ENCODE measurements at places on chromosomes 4 and X.

DNA sequence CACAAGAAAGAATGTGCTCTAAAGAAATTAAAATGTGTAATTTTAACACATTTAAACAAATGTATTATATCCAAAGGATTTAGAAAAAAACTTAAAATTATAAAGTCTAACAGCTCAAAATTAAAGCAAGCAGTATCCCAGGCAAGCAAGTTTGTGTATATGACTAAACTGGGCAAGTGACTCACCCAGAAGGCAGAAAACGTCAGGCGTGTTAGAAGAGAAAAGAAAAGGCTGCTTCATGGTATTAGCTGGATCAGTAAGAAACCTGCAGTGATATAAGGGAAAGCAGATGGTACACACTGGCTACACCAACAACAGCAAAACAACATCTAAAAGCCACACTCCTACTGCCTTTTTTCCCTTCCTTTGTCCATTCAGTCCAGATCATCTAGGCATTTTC, 250.6 kb upstream of the NDST3 start:
- peak; percentile 14 for DNase-seq

GRCh38 chrX:26558719-26559386, 342.9 kb downstream of the MAGEB5 start:
- DNase-seq = no peak

- no peak for DNase-seq
Observed at GRCh38 chr4:20676501-20677197, 23.6 kb upstream of the PACRGL start.

- no peak for DNase-seq
Observed at GRCh38 chr4:185261946-185262345, 52.5 kb downstream of the SNX25 start.

- no peak for DNase-seq
Observed at GRCh38 chr4:20428436-20429160, 176.9 kb downstream of the SLIT2 start.

DNA sequence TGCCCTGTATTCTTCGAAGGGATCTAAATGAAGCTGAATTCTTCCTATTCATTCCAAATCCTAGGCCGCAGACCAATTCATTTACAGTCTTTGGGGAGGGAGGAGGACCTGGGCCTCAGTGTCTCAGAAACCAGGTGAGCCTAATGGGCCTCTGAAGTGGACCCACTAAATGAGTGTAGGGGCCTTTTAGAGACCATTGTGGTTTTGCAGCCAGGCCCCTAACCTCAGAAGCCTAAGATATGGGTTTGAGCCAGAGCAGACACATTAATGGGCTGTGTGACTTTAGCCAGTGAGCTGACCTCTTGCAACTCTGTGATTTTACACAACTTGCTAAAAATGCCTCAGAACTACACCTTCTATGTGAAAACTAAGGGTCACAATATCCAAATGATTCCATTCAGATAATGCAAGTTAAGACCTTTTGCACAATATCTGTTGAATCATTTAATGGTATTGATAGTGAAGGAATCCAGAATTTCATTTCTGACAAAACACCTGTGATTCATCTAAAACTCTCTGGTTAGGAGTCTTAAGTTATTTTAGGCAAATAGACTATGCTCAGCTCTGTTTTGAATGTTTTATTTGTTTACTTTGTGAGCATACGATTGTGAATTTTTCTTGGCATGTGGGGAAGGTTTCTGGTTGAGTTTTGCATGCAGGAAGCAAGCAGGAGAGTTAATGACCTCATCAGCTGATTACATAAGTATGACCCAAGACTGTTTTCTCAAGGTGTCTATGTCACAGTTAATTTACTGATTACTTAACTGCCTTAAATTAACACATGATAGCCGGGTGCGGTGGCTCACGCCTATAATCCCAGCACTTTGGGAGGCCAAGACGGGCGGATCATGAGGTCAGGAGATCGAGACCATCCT, 75.0 kb downstream of the EVC start:
- no peak for DNase-seq

DNA sequence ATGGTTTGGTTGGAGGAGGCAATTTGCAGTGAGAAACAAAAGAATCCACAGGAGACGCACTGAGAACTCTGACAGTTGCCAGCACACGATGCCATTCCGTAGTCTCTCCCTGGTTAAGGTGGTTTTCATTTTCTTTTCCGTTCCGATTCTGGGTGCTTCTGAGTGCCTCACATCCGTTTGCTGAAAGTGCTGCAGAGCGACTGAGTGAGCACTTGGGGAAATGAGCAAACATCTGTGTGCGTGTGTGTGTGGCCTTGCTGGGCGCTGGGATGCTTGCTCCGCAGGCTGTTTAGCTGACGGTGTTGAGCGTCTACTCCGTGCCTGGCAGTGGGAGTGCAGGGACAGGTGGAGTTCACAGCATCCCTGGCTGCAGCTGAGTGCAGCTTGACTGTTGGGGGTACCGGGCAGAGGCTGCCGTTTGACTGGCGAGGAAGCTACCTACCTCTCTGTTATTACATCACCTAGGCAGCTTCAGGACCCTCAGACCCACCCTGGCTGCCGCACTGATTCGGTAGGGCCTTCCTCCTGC, 49.3 kb downstream of the SORCS2 start:
- DNase-seq = no peak

DNA sequence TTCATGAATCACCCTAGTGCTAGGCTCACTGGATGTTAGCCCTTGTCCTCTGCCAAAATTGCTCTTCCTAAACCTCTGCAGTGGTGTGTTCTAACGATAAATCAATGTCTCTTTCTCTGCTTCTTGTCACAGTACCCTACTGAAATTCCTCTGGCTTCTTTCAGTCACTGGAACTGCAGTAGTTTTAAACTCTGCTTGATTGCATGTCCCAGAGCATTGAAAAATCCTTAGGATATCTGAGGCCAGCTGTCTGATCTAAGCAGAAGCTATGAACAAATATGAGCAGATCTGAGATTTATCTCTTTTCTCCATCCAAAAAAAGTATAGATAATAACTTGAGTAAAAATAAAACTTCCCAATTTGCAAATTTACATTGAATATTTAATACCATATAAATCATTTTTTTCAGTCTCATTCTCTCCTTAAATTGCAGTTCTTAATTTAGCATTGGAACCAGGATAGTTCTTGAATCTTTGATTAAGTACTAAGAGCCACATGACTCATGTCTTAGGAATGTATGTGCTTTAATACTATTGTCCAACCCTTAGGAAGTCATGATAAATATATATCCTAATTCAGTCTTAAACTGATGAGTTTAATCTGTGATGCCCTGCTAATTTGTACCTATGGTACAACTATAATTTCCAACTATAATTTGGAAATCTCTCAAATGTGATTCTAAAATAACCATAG, 169.7 kb downstream of the PDHA2 start:
- no peak for DNase-seq

DNA sequence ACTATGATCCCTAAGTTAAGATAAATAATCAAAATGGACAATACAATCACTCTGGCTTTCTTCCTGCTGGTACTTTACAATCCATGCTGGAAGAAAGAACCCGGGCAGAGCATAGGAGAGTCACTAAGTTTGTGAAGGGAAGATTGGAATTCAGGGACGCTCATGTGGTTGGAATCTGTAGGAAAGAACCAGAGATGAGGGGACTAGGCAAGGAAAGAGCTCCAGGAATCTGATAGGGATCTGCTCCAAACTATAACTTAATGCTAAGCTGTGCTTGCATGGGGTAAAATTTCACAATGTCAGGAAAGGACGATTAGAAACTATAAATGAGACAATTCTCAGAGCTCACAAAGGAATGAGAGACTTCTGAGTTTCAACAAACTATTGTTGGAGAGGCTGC, 167.5 kb downstream of the ADGRA3 start:
- DNase-seq = peak; percentile 55

GRCh38 chr4:157961229-157961990, 211.4 kb downstream of the GASK1B start:
- DNase-seq = no peak

DNA sequence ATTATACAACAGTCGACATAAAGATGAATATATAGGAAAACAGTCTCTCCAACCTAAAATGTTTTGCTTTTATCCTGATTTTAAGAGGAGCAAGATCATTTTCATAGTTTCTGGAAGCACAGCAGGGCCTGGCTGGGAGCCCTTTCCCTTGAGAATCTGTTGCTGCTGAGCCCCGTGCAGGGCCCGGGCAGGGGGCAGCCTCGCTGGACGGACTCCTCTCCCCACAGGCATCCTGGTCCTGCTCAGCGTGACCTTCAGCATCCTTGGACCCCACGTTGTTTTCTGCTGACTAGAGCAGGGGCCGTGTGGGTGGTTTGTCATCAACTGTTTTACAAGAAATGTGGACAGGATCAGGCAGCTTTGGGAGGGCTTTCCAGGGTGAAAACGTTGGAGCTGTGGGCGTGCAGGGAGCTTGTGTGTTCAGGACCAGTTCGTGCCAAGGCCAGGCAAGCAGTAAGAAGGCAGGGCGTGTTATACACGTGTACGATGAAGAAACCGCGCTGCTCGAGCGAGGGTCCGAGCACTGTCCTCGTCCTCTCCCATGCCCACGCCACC, 25.0 kb downstream of the CPZ start:
- DNase-seq = no peak

GRCh38 chr4:26458157-26458561, 32.1 kb downstream of the CCKAR start:
- DNase-seq = no peak

DNA sequence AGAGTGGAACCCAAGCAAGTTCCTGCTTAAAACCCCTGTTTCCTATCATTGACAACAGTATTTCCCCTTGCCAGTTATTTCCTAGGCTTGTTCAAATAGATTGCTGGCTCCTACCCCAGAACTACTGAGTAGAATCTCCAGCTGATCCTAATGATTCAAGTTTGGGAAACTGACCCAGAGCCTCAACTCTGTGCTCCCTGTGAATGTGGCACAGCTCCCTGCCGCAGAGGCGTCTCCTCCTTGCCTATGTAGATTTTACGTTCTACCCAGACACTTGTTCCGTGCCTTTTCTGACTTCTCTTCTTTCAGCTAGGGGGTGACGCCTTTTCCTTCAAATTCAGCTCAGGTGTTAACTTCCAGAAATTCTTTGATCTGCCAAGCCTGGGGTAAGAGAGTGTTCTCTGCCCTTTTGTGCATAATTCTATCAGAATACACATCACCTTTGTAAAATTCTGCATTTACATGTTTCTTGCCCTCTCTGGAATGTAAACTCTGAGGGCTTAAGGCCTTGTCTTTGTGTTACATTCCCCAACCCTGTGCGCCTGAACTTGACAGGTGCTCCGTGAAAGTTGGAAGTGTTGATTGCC, 4.4 kb downstream of the LSM6 start:
- no peak for DNase-seq

GRCh38 chrX:125203365-125203736, 116.3 kb upstream of the TEX13C start:
- no peak for DNase-seq

DNA sequence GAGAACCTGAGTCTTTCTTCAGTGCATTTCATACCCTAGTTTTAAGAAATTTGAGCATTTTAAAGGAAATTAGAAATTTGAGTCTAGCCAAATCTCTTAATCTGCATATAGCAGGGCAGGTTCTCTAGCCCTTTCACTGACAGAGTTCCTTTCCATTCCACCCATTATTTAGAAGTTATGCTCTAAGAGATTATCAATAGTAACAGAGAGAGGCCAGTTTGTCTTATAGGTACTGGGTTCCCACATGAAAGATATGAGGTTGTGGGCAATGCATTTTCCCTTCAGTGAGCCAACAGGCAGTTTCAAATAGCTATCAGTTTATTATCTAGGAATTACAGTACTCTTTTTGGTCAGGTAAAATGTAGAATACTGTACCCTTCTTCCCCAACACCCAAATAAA, 7.3 kb upstream of the GALNT7 start:
- DNase-seq = no peak

- DNase-seq = no peak
Observed at GRCh38 chrX:40197071-40197470, 99.3 kb upstream of the BCOR start.

- no peak for DNase-seq
Observed at GRCh38 chr4:183469936-183470335, 25.5 kb downstream of the CDKN2AIP start.

GRCh38 chr4:144342949-144343760, 202.6 kb upstream of the GYPA start:
- DNase-seq = peak; percentile 80

DNA sequence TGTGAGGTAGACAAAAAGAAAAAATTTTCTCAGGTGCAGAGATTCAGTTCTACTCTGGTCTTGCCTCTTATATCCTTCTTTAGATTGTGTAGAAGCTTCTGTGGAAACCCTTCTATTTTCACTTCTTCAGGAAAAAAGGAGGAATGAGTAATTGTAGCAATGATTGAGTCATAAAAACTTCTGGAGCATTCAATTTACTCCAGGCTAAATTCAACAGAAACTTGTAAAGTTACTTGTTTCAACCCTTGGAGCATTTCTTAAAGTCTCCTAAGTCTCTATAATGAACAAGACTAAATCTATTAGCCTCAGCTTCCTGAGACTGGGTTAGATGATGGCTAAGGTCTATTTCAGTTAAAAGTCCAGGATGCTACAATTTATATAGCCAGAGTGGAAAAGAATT, 29.9 kb downstream of the BOD1L1 start:
- DNase-seq = no peak

- DNase-seq = no peak
Observed at GRCh38 chrX:81206476-81206875, 4.6 kb downstream of the SH3BGRL start.

- no peak for DNase-seq
Observed at GRCh38 chr4:76235407-76235806, 16.1 kb upstream of the FAM47E start.

DNA sequence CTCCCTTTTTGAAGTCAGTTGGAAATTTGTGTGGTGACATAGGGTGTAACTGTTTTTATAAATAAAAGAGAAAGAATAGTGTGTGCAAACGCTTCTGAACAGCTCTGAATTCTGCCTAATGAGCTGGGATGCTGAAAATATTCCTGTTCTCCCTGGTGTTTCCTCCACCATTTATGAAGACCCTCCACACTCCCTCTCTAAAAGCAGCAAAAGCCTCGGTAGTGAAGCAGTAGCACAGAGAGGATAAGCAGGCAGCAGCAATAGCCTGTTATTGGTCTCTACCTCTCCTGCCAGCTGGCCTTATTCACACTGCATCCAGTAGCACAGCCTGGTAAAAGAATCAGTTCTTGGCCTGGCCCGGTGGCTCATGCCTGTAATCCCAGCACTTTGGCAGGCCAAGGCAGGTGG, 406.1 kb downstream of the IQCM start:
- no peak for DNase-seq

DNA sequence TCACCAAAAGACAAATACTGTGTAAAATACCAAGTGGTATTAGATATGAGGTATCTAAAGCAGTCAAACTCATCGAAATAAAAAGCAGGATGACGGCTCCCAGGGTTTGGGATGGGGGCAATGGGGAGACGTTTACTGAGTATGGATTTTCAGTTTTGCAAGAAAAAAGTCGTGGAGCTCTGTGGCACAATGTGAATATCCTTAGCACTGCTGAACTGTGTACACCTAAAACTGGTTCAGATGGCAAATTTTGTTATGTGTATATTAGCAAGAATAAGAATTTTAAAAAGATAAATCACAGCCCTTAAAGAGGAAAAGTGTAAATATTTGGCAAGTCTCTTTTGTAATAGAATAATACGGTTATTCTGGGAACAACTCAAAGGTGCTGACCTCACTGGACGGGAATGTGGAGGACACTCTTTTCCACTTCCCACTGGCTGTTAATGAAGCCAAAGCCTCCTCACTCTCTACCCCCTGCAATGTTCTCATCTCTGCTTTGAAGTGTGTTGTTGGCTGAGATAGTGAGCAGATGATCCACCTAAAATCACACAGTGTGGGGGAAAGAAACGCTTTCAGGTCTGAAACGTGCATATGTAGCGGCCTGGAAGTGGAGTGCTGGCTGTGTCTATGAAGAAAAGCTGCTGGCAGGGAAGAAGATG, 49.2 kb downstream of the SEL1L3 start:
- DNase-seq = peak; percentile 41

Measured in fibroblast of skin of left quadriceps (primary cell).